Uterus (tissue), 4 donors: ENCODE measurements at places on chromosomes 5 and 9. TPM values are rescaled to one million over a fixed set of nuclear protein-coding genes. Genes with fewer than 3 reads are reported as not detected.

The ARAP3 gene
- 39.9 TPM for total RNA-seq

The NUDT2 gene
- total RNA-seq, result 24.6 TPM

The LRRC19 gene
- total RNA-seq, result not detected

The PCDHGB3 gene
- 14.1 TPM for total RNA-seq

The C9orf50 gene
- total RNA-seq, result not detected

The GZMA gene
- total RNA-seq, result 0.51 TPM

The PDCD1LG2 gene
- 0.77 TPM for total RNA-seq
